ENCODE measurements at places on chromosomes 1 and 21.

- DNase-seq = peak; percentile 28
Observed at GRCh38 chr1:171221665-171222591, 26.4 kb upstream of the FMO1 start.

DNA sequence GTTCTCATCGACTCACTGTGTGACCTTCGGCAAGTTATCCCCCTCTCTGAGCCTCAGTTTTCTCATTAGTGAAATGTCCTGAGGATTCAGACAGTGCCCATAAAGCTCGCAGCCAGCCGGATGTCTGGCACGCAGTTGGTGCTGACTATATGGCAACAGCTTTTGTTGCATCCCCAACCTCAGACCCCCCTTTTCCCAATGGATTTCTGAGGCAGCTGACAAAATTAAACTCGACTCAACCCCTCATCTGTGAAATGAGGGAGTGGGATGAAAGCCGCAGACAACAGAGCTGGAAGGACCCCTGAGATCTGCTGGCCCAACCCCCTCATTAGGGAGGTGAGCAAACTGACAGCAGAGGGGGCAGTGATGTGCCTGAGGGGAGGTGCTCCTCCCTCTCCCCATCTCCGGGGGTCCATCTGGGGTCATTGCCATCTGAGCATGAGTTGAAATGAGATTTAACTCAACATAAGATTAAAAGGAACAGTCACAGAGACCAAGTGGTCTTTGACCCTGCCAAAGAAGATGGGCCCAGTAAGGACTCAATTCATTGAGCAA is 40.4 kb downstream of the NKAIN1 start:
- no peak for DNase-seq

GRCh38 chr1:94949681-94950661 is 23.1 kb upstream of the CNN3 start:
- DNase-seq = peak; percentile 32

- DNase-seq = no peak
Observed at GRCh38 chr1:167808690-167809089, 86.9 kb downstream of the MPZL1 start.

GRCh38 chr1:64687725-64688327 is 57.0 kb upstream of the RAVER2 start:
- no peak for DNase-seq

GRCh38 chr1:178266113-178266512 is 172.2 kb downstream of the RASAL2 start:
- no peak for DNase-seq

GRCh38 chr1:160219062-160219929 is 14.1 kb downstream of the PEA15 start:
- peak; percentile 68 for DNase-seq

GRCh38 chr1:163163163-163163562 is 39.6 kb downstream of the RGS5 start:
- DNase-seq = no peak

DNA sequence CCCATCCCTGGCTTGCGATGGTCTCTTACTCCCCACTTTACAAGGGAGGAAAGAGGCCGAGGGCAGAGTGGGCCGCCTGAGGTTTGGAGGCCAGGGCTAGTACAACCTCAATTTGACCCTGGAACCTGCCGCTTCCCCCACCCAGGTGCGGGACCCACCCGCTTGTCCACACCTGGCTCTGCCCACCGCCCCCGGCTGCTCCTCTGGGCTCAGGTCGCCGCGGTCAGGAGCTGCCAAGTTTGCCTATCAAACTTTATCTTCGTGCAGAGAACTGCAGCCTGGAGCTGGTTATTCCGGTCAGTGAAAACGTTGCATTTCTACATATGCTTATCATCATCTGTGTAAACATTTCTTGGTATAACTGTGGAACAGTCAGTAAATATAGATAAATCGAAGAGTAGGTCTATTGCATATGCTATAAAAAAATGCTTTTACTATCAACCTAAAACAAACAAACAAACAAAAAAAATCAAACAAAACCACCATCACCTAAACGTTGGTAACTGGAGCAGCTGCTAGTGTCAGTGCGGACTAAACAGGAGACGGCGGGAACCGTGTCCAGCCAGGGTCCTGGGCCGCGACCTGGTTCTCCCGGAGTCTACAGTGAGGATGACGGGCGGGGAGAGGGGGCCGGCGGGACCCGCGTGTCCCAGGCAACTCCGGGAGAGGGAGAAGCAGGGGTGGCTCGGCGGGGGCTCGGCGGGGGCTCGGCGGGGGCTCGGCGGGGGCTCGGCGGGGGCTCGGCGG is 906 bp upstream of the ADARB1 start:
- DNase-seq = no peak

- DNase-seq = peak; percentile 24
Observed at GRCh38 chr1:21100481-21100921, 76.2 kb downstream of the EIF4G3 start.

- DNase-seq = no peak
Observed at GRCh38 chr1:245248231-245248731, 93.5 kb downstream of the KIF26B start.

DNA sequence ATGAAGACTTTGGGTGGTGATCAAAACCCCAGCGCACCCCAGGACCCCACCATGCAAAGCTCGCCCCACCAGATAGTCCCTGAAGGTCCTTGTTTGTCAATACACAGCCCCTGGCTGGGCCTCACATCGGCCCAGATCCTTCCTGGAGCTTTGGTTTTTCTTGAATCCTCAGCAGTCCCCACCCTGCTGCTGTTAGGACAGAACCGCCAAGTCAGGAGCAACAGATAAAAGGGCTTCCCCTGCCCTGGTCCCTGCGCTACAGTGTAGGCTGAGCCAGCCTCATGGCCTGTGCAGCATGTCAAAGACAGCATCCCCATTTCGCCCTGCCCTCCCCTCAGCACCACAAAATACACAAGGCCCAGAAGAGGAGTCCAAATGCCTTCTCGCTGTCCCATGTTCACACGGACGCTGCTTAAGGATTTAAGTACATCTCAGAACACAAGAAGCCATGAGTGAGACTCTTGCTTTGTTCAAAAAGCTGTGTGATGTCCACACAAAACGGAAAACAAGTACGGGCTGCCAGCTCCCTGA is 65.7 kb downstream of the PSMG1 start:
- no peak for DNase-seq
